ENCODE measurements at places on chromosomes 5 and 9.

GRCh38 chr5:95670568-95670967, 12.2 kb downstream of the SPATA9 start:
- no peak for DNase-seq

DNA sequence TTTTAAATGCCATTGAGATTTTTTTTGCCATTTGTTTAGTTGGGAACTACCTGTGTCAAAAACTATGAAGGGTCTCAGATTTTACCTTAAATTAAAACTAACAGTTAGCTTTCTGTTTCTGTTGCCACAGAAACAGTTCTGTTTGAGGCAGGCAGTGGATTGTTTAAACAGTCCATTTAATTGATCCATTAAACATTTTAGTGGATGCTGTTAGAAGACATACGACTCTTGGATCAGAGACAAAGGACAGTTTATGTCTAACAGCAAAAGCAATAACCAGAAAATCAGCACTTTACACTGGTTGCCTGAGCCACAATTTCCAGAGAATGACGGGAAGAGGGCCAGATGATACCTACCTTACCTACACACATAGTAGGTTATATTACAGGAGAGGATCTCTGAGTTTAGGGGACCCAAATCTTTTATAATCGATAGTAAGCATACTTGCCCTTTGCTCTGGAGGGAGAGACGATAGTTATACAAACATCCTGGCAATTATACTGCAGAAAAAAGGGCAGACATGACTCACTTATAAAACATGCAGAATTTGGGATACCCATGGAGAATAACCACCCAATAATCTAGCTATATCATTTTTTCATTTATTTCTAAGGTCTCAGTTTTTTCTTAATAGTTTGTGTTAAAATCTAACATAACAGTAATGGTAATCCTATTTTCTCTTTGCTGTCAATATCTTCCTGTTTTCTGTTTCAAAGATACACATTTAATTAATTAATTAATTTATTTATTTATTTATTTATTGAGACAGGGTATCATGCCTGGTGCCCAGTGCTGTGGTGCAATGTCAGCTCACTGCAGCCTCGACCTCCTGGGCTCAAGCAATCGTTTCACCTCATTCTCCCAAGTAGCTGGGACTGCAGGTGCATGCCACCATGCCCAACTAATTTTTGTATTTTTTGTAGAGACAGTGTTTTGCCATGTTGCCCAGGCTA, 136.7 kb upstream of the TNFAIP8 start:
- peak; percentile 4 for DNase-seq

DNA sequence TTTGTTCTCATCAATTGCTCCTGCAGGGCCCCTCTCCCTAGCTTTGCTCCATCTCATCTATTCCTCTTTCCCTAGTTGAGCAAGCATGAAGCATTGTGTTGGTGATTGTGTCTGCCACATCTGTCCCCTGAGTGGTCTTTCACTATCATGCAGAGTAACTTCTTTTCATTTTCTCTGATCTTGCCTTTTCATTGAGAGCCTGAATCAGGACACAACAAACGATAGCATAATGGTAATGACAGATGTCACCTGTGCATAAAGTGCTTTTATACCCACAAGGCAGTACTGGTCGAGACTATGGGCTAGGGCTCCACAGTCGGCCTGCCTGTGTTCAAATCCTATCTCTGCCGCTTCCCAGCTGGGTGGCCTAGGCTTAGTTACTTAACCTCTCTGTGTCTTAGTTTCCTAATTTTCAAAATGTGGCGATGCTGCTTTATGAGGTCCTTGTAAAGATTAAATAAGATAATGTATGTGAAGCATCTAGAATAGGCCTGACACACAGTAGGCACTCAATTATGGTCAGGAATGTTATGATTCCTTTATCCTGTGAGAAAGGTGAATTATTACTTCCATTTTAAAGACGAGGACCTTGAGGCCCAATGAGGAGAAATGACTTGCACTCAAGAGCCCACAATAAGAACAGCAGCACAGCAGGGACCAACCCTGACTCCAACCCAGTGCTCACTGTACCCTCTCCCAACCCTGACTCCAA, 137.1 kb upstream of the ZNF618 start:
- DNase-seq = no peak

DNA sequence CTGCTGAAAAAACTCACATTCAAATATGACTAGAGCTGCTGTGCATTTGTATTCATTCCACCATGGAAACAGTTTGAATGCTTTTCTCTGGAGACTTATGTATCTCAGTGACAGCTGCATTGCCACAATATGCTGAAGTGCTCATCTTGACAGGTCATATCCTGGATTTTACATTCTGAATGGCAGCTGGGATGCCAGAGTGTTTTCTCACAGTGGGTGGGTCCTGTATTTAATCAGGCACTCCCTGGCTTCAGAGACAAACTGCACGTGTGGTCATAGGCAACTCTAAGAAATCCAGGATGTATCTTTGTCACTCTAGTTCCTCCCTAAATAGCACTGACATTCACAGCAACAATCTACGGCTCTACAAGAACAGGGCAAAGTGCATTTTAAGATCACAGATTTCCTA, 75.6 kb downstream of the ST8SIA4 start:
- peak; percentile 5 for DNase-seq

GRCh38 chr5:176765687-176766086, 44.7 kb upstream of the UNC5A start:
- DNase-seq = no peak

GRCh38 chr5:39235648-39236047, 16.3 kb upstream of the FYB1 start:
- no peak for DNase-seq

- no peak for DNase-seq
Observed at GRCh38 chr5:180862645-180863044, 1.6 kb upstream of the ZFP62 start.

GRCh38 chr5:115948091-115948534, 14.2 kb upstream of the LVRN start:
- DNase-seq = peak; percentile 87

DNA sequence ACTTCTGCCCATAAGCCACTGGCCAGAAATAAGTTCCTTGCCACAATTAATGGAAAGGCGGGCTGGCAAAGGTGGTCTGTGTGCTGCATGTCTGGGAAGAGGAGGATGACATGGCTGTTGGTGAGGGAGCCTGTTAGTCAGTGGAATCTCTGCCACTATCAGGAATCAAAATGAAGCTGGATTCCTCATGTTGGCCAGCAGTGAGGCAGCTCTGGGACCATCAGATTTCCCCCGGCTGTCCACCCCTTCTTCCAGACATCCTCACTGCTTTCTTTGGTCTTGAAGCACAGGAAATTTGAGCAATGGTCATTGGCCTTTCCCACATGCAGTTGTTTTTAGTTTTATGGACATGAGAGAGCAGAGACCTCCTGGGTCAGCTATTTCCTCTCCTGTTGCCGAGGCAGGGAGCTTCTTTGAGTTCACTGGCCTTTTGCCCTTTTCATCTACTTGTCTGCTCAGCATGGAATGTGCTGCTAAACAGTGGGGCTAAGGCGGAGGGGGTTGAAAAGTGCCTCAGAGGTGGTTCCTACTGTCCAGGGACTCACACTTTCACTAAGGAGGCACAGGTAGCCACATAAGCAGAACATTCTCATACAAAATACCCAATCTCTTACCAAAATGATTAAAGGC, 34.8 kb upstream of the NEURL1B start:
- no peak for DNase-seq

DNA sequence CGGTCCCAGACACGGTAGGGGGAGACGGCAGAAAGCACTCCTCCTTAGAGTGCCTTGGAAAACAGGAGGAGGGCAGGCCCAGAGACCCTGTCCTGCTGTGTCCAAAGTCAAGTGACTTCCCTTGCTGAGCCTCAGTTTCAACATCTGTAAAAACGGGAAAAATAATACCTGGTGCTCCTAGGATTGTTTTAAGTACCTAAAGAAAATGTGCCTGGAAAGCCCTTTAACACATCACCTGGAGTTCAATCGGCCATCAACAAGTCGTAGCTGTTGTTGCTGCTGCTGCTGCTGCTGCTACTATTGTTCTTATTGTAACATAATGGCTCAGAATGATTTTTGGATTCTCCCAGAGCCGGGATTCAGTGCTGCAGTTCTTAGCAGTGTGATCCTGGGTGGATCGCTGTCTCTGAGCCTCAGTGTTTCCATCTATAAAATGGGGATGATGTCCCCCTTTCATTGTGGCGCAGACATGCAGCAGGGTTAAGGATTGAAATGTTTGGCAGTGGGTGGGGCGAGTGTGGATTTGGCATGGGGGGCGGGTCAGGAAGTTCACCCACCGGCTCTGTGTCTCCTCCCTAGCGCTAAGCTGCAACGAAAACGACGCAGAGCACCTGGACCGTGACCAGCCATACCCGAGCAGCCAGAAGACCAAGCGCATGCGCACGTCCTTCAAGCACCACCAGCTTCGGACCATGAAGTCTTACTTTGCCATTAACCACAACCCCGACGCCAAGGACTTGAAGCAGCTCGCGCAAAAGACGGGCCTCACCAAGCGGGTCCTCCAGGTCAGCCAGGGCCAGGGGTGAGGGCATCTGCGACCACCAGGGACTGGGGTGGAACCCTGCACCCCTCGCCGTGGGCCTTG, 9.2 kb downstream of the LHX2 start:
- no peak for DNase-seq

GRCh38 chr5:77669677-77670076, 31.2 kb upstream of the OTP start:
- DNase-seq = no peak

- no peak for DNase-seq
Observed at GRCh38 chr5:62314213-62314830, 8.3 kb downstream of the KIF2A start.

GRCh38 chr5:135458921-135459331, 6.8 kb upstream of the TIFAB start:
- peak; percentile 38 for DNase-seq

DNA sequence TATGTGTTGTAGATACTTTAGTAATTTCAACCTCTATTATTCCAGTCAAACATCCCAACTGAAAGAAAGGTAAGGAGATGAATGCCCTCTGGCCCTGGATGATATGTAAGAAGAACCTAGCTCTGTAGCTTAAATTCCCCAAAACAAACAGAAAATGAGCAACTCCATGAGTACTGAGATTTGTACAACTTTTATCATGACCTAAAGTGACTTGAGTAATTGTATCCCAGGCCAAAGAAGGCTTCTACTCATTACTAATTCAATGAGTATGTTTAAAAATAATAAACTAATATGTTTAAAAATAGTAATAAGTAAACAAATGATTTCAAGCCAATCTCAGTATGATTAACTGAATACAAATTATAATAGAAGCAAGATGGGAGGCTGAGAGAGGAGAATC, 414.0 kb upstream of the ACTBL2 start:
- DNase-seq = peak; percentile 14

DNA sequence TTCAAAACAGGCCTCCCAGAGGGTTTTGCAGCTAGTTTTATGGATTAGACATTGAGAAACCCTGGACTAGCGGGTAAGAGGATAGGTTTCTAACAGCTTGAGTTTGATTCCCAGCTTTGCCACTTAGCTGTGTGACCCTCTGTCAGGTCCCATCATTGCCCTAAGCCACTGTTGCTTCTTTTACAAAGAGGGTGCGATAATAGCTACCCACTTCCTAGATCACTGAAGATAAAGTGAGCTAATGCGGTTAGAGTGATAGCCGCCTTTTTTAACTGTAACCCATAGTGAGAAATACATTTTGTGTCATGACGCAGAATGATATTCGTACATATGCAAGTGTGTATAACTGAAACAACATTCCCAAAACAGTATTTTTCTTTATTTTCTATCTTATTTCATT, 40.3 kb downstream of the CSF1R start:
- DNase-seq = no peak

GRCh38 chr5:44935262-44935661, 126.5 kb downstream of the MRPS30 start:
- DNase-seq = no peak

- DNase-seq = peak; percentile 37
Observed at GRCh38 chr9:89497978-89498851, at the start of gene SEMA4D. TSS of gene SEMA4D (minus strand) at chr9:89498113. CDS start at chr9:89405456, 92,657 bp downstream.

GRCh38 chr9:118918180-118918579, 451.1 kb downstream of the BRINP1 start:
- DNase-seq = no peak

GRCh38 chr5:152532714-152533113, 127.6 kb upstream of the NMUR2 start:
- DNase-seq = peak; percentile 71

DNA sequence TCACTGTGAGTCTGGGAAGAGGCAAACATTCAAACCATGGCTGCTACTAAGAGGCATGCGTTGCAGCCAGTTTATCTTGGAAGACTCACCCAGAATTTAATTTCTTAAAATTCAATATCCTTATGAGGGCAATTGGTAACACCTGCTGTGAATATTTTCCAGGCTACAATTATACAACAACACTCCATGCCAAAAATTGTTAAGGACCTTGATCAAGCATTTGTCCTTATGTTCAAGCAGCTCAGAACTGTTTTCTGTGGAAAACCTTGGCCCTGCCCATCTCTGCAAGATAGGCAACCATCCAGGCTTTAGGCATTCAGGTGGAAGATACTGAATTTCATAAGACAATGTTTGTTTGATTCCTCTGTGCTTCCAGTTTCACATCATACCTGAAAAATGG, 327.8 kb downstream of the FBXL7 start:
- no peak for DNase-seq

GRCh38 chr9:125920402-125920801, 173.2 kb downstream of the PBX3 start:
- DNase-seq = no peak

DNA sequence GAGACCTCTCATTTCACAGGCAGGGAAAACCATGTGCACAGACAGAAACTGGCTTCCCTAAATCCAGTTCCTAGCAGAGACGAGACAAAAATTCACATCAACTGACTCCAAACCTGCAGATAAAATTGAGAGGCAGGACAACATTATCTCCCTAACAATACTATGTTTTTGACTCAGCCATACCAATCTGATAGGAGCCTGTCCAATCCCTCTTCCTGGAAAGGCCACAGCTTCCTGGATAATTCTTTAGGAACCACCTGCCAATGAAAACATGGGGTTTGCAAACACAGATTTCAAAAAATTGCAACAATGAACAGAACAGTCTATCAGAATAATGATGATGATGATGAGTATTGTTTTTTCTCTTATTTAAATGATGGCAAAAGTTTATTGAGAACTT, 22.4 kb downstream of the SH3TC2 start:
- no peak for DNase-seq

DNA sequence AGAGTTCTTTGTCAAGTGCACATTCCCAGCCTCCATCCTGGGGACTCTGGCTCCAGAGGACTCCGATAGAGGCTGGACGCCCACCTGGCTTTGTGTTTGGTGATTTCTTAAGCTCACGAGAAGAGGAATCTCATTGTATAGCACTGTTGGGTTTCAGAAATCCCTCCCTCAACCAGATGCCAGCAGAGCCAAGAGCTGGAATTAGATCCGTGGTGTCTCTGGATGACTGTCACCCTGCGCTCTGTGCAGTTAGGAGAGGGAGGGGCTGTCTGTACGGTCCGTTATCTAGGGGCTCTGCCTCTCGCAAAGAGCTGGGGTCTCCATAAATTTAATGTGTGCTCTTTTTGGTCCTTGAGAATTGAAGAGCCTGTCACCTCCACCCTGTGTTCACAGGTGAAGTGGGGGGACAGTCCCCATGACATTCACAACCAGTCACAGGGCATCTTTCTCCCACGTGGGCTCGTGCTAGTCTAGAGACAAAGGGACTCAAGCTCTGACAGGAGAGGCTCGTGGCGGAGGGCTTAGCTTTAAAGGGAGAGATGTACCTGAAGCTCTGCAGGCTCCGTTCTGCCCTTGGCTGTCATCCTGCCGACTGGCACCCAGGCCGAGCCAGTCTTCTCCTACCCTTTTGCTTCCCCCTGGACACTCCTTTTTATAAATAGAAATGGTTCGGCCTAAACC, 41.4 kb downstream of the FAM78A start:
- DNase-seq = no peak
